Fibroblast of skin of scalp (primary cell): ENCODE measurements at places on chromosomes 1 and 21.
A peak's percentile ranks its signal among the peaks of the same experiment; 100 is the strongest.

GRCh38 chr1:168287237-168287664, 6.6 kb downstream of the TBX19 start:
- peak; percentile 41 for DNase-seq

DNA sequence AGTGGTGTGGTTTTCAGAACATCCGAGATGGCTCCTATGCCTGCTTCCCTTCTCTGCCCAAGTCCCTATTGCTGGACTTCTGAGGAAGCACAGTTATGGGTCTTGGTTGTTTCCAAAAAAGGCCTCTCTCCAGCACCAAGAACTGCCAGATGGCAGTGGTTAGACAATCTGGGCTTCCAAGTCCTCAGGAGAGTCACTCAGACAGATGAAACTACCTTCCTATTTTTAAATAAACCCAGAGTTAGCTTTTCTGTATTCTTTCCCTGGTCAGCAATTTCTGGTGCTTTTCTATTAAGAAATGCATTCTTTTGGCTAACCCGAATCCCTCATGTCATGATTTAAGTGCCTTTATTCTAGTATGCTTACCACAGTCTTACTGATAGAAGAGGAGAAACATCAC, 245.9 kb downstream of the PRDM2 start:
- DNase-seq: no peak

GRCh38 chr1:186518395-186518794, 57.5 kb upstream of the PDC start:
- no peak for DNase-seq

DNA sequence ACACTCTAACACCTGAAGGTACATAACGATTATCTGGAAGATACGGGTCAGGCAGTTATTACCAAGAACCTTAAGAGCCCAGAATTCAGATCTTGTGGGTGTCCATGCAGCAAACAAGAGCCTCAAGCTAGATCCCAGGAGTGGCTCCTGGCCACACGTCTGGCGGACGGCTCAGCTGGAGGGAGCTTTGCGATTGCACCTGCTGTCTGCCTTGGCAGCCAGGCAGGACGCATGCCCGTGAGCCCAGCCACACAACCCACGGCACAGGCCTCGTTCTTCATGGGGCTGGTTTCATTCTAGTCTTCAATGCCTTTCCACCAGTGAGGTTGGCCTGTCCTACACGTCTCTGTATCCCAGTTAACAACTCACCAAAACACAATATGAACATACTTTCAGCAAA, 5.7 kb downstream of the CCNL2 start:
- no peak for DNase-seq

DNA sequence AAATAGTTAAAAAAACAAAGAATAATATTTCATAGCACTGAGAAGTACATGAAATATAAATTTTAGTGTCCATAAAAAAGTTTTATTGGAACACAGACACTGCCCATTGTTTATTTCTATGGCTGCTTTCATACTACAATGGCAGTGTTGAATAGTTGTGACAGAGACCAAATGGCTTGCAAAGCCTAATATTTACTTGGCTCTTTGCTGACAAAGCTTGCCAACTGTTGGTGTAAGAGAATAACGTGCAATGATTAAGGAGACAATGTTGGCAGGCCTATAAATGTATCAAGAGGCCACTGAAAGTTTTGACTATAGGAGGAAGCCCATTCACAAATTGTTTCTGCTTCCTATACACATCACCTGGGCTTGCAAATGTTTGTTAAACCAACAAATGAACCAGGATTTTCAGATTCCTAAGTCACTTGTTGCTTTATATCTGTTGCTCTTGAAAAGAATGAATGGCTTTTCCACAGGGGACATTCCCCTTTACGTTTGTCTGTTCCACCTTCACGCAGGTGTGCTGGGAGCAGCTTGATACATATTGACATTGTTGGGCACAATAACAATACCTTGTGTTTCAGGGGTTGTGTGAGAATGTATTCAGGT, 5.5 kb upstream of the ST6GALNAC3 start:
- DNase-seq: no peak

- DNase-seq: no peak
Observed at GRCh38 chr1:151157067-151157531, 650 bp downstream of the TNFAIP8L2 start.

- DNase-seq: no peak
Observed at GRCh38 chr1:18928985-18929384, 26.6 kb upstream of the ALDH4A1 start.

DNA sequence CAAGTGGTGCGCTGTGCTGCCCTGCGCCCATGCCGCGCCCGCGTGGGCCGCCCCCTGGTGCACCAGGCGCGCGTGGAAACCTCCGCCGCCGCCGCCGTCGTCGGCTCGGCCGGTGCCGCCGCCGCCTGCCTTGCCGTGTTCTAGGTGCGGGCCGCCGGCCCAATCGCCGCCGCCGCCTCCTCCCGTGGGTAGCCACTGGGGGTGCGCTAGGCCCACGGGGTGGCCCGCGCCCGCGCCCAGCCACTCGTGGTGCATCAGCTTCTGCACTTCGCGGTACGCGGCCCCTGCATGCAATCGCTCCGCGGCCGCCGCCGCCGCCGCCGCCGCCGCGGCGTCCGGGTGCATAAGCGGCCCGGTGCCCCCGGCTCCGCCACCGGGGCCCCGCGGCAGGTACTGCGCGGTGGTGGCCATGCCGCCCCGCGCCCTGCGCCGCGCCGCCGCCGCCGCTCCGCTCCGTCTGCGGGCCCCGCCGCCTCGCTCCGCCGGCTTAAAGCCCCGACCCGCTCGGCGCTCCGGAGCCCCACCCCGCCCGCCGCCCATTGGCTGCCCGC, at the start of gene POU3F1:
Gene POU3F1, minus strand, starts transcription at position 461 of the 551 bp plus-strand sequence. Its CDS starts 50 bp downstream, at position 411.
- DNase-seq: no peak

DNA sequence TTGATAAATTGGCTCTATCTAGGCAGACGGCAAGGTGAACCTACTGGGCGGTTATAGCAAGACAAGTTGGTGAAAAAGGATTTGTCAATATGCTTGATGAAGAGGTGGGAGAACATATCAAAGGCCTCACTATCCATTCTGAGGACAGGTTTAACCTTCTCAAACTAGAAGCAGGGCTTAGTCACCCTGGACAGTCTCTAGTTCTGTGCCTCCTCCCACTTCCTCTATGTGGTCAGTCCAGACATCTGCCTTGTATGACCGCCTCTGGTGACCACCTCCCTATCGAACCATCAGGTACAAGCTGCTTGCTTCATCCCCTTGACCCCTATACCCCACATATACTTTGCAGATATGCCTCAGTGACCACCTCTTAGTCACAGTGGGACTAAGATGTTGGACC, 2.3 kb upstream of the SCYL3 start:
- DNase-seq: no peak

GRCh38 chr1:93005252-93005598, 44.0 kb upstream of the DIPK1A start:
- DNase-seq: no peak

- DNase-seq: peak; percentile 91
Observed at GRCh38 chr1:205147191-205147835, 25.5 kb upstream of the RBBP5 start.

DNA sequence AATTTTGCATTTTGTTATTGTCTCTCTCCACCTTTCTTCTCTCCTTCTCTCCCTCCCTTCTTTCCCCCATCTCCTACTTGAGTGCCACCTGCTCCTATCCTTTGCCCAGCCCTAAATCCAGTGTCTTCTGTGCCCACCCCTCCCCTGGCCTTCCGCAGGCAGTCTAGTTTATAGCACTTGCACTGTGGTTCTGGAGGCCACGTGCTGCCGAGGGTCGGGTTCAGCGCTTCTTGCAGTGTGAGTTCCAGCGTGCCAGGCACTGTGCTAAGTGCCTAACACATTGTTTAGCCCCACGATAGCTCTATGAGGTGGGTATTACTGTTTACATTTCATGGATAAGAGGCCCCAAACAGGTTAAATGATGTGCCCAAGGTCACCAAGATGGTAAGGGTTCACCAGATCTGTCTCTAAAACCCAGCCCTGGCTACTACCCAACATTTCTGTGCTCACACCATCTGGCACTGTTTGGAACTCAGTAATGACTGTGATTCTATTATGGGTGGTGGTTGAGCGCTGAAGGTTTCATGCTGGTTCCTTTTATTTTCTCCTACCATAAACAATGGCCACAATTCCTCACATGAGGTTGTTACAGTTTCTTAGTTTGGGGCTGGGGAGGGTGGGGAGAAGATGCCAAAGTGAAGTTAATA, 14.1 kb upstream of the ATP1A4 start:
- no peak for DNase-seq

- peak; percentile 22 for DNase-seq
Observed at GRCh38 chr1:62084310-62084890, 110.2 kb upstream of the L1TD1 start.

- no peak for DNase-seq
Observed at GRCh38 chr1:8871965-8872399, 6.5 kb downstream of the ENO1 start.

DNA sequence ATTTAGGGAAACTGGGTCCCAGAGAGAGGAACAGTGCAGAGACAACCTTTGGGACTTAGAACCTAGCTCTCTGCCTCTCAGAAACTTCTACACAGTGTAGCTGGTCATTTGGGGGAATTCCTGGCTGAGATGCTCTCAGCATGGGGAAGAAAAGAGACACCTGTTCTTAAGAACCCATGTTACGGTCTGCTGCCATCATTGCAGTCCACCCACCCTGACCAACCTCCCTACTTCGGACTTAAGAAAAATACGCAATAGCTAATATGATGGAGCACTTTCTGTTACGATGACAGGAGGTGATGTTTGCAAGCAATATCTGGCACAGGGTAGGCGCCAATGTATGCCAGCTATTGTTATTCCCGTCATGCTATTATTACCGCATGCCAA, 177.9 kb downstream of the IGSF21 start:
- DNase-seq: no peak

DNA sequence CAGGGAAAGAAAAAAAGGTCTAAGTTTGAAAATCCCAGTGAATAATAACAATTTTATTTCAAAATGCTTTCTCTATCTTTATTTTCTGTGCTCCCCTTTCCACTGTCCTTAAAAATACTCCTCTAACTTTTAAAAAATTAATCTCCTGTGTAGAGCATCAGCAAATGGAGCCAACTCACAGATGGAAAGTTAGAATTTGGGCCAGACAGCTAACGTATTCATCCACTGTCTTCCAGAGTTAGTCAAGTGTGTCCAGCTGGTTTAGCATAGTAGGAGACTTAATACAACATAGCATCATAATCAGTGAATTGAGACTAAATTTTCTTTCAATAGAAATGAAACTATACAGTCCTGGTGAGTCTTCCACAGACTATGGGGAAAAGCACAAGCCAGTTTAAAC, 419.0 kb upstream of the LRRC7 start:
- DNase-seq: no peak

GRCh38 chr1:101101360-101101759, 75.8 kb upstream of the DPH5 start:
- DNase-seq: no peak

- DNase-seq: no peak
Observed at GRCh38 chr1:232557502-232558191, 72.3 kb downstream of the SIPA1L2 start.

DNA sequence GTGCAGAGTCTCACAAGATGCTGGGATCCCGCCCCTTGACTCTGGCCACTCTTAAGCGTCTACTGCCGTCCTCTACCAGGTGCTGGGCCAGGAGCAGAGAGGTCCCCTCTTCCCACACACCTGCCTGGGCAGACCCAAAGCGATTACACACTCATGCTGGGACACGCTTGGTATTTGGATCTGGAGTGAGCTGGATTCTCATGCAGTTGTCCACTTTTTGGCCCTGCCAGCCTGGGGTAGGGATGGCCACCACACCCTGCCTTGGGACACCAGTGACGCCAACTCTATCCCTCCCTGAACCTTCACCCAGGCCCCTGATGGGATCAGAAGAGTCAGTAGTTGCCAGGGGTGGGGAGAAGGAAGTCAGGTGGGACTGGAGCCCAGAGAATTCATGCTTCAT, 28.6 kb downstream of the ITPKB start:
- DNase-seq: no peak

- DNase-seq: no peak
Observed at GRCh38 chr1:223403184-223403815, 10.1 kb downstream of the CCDC185 start.

- no peak for DNase-seq
Observed at GRCh38 chr1:196001188-196001587, 607.1 kb downstream of the KCNT2 start.

DNA sequence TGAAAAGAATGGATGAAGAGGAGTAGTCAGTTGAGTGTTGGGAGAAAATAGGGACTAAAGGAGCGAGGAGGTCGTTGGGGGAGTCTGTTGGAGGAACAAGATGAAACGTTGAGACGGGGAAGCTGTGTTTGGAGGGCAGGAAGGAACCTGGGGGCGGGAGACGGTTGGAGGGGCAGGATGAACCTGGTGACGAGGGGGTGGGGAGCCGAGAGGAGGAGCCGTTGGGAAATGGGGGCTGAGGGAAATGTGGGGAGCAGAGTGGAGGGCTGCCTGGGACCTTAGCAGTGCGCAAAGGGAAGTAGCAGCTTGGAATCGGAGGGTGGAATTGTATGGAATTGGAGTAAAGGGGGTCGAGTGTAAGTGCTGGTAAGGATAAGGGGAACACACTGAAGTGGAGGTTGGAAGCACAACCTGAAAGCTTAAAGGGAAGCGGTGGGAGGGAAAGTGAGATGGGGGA, 630 bp downstream of the MTF2 start:
- no peak for DNase-seq

GRCh38 chr21:41010101-41010435, 157.9 kb upstream of the BACE2 start:
- DNase-seq: no peak

DNA sequence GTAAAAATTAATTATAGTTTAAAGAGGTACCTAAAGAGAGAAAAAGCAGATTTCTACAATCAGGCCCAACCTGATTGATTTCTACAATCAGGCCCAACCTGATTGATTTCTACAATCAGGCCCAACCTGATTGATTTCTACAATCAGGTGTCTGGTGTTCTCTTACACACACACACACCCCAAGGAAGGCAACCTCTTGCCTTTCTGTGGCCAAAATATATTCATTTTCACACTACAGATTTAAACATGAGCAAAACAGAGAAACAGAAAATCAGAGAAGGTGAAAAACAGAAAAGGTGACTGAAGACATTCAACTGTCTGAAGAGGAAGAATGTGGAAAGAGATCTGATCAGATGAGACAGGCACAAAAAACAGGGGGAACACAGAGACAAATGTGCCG, 104.5 kb downstream of the SMYD2 start:
- no peak for DNase-seq

- DNase-seq: no peak
Observed at GRCh38 chr21:41869771-41870170, 9.4 kb downstream of the PRDM15 start.

DNA sequence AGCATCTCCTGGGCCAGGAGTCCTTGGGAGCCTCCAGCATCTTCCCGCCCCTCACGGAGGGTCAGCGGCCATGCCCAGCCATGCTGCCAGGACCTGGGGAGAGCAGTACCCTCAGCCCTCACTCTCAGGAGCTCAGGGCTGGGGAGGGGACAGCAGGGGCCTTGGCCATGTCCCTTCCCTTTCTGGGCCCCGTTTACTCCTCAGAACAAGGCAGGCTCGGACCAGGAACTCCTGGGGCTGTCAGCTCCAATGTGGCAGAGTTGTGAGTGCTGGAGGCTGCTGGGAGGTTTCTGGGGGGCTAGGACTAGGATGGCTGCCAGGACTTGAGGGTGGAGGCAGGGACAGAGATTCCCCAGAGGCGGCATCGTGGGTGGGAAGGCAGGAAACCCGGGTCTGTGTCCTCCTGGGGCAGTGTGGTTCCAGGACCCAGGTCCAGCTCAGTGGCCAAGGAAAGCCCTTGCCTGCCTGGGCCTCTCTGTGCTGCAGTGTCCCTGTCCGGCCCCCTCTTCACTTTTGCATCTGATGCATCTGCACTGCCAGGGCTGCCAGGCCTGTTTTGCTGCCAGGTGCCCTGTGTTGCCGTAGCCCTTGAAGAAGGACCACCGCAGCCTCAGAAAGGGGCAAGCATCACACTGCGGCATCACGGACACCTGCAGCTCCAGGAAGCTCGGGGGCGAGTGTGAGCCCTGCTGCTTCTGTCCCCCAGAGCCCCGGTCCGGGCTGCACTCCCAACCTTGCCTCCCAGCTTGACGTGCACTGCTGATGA, 223.9 kb downstream of the CAMTA1 start:
- no peak for DNase-seq
